ENCODE measurements at places on chromosomes 3 and 15.

GRCh38 chr3:151878465-151878864 lies 5.0 kb downstream of the SUCNR1 start:
- DNase-seq = no peak

DNA sequence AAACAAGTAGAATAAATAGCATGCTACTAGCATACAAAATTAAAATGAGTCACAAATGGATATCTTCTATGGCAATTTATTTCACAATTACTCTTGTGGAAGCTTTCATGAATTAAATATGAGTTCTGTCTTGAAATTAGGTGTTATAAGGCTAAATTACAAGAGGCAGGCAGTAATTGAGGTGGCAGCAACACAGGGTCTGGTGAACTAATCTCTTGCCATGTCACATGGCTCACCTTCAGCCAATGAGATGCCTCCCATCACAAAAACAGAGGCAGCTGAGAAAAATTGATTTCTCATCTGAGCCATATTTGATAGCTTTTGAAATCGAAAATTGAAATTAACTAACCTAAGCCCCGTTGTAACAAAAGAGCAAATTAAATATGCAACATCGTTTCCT lies 268.8 kb downstream of the NR2F2 start:
- DNase-seq = no peak

GRCh38 chr15:31437686-31438085 lies 111.1 kb downstream of the KLF13 start:
- DNase-seq = no peak

- no peak for DNase-seq
Observed at GRCh38 chr3:128277378-128278069, 124.2 kb downstream of the EEFSEC start.

GRCh38 chr15:90539789-90540188 lies 10.1 kb downstream of the CRTC3 start:
- DNase-seq = no peak

DNA sequence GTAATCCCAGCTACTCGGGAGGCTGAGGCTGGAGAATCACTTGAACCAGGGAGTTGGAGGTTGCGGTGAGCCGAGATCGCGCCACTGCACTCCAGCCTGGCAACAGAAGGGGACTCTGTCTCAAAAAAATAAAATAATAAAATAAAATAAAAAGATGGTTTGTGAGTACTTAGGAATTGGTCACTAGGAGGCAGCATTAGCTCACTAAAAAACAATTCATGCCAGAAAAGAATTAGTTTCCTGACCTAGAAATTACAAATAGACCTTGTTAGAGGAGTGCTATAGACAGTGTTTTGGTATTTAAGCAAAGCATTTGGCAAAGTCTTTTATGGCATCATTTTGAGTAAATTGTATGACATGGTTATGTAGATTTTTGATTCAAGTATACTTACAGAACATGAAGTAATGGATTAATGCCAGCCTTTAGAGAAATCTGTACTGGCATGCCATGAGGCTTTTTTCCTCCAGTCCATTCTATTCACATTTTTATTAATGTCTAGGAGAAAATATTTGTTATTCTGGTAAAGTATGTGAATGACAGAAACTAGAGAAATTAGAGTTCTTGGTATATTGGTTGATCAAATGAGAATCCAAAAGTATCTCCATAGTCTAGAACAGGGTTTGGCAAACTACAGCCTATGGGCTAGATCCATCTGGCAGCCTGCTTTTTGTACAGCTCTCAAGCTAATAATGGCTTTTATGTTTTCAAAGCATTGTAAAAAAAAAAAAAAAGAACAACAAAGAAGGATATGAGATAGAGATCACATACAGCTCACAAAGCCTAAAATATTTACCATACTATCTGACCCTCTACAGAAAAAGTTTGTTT lies 81.6 kb downstream of the LRRC49 start:
- DNase-seq = no peak

DNA sequence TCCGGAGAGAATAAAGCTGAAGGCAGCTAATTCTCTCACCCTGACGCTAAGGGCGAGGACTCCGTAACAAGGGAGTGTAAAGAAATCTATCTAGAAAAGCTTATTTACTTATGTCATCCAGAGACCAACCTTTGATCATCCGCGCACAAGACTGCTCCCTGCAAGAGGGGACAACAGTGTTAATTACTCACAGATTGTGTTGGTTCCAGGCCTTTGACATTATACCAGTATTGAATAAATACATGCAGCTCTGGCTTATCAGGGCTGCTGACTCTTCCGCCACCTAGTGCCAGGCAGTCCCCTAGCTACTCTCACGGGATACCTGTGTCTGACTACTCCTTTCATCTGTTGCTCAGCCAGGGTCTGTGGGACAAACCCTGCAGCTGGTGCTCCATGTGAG lies 211.7 kb downstream of the DTWD1 start:
- no peak for DNase-seq

- no peak for DNase-seq
Observed at GRCh38 chr15:78052545-78052944, 25.0 kb downstream of the TBC1D2B start.

GRCh38 chr3:86790884-86791549 lies 199.9 kb downstream of the VGLL3 start:
- no peak for DNase-seq

DNA sequence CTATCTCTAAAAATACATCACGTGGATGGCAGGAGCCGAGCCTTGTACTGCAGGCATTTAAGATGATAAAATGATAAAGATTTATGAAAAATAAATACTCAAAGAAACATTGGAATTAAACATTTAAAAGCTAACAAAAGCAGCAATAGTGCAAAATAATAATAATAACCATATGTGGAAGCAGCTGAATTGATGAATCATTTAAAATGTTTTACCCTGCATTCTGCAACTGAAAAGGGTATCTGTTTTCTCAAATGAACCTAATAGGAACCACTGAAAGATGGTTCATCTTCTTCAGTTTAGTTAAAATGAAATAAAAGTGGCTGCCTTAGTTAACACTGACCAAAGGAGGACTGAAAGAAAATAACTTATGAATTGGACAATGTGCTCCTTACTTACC lies 436.1 kb downstream of the TUSC7 start:
- DNase-seq = no peak

- no peak for DNase-seq
Observed at GRCh38 chr3:65641045-65641444, 397.7 kb downstream of the MAGI1 start.

- no peak for DNase-seq
Observed at GRCh38 chr3:47910777-47911440, 105.3 kb downstream of the MAP4 start.

DNA sequence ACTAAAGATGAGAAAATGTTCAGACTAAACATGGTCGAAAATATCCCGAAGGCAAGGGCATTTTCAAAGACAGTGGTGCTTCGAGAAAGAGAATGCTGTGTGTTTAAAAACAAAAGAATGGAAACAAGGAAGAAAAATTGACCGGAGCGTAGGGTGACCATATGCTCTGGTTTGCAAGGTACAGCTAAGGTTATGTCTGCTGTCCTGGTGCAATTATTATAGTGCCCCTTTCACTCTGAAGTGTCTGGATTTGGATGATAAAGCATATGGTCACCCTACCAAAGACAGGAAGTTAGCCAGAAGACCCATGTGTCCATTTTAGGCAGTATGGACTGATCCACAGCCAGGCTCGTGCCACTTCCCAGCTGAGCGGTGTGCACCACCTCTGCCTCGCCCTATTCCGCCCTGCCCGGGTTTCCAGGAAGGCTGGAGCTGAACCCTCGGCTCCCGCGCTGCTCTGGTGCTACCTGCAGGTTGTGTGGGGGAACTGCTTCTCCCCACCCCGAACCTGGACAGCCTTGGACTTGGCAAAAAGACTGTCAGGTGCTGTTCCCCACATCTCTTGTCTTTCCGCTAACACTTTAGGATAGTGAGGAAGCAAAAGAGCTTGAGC lies 25.2 kb downstream of the GOLGA6D start:
- peak; percentile 18 for DNase-seq

- no peak for DNase-seq
Observed at GRCh38 chr15:57213862-57214261, 162.4 kb upstream of the CGNL1 start.

DNA sequence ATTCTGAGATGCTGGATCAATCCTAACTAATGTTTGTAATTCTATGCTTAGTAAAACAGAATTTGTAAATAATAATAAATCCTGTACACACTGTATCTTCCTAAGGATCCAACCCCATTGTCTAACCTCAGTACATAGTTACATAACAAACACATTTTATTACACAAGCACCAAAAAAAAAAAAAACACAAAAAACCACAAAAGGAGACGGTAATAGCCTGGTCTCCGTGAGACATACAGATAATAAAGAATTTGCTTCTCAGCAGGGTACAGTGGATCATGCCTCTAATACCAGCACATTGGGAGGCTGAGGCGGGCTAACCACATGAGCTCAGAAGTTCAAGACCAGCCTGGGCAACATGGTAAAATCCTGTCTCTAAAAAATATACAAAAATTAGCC lies 558.7 kb downstream of the MAGI1 start:
- DNase-seq = no peak

- DNase-seq = no peak
Observed at GRCh38 chr3:116994351-116994879, 284.8 kb downstream of the TUSC7 start.

GRCh38 chr3:186219211-186219638 lies 110.3 kb upstream of the ETV5 start:
- DNase-seq = no peak

DNA sequence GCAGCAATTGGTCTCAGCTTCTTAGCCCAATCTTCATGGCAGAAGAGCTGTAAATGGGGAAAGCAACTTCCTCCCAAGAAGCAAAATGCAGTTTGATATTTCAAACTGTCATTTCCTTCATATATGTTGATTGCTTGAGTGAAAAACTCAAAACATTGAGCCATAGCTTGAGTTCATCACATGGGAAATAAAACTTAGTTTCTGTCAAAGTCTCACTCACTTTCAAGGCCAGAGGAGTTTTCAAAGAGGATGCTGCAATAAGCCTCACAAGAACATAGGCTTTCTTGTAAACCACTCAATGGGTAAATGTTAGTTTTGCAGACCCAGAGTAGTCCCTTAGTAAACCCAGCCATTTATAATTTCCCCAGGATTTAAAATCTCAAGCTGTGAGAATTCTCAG lies 29.1 kb upstream of the SUCLG2 start:
- no peak for DNase-seq

DNA sequence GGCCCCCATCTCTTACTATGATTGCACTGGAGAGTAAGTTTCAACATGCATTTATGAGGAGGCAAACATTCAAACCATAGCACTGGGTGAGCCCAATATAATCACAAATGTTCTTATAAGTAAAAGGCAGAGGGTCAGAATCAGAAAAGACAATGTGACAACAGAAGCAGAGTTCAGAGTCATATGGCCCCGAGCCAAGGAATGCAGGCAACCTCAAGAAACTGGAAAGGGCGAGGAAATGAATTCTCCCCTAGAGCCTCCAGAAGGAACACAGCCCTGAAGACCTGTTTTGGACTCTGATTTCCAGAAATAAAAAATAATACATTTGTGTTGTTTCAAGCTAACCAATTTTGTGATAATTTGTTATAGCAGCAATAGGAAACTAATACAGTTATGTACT lies 81.3 kb upstream of the ABI3BP start:
- DNase-seq = no peak

DNA sequence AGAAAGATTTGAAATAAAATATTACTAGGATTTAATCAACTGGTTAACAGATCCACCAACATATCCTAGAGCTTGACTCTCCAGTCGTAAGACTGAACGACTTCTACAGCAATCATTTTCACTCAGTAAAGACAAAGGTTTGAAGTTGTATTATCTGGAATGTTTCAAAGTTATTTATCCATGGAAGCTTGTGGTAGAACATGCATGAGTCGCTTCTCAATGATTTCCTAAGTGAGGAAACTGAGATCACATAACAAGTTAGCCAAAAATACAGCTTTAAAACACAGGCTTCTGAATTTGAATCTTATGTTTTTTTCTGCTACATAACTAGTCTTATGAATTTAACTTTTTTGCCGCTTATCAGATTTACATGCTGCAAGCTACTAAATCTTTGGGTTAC lies 241.8 kb downstream of the FOXP1 start:
- no peak for DNase-seq

DNA sequence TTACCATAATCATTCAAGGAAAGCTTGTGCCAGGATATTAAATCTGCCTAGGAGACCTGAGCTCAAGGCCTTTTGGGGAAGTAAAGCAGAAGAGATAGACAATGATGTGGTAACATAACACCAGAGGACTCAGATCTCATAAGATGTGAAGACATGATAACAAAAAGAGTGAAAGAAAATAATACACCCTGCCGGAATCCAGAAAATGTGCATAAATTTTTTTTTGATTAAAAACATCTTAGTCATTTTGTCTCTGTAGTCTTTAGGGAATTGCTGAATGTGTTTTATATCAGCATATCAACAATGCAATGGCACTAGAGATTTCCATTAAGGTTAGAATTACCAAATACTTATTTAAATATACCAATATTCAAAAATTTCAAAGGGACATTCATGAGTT lies 326.8 kb upstream of the ROBO1 start:
- DNase-seq = no peak

- DNase-seq = no peak
Observed at GRCh38 chr3:37096975-37097374, 77.4 kb downstream of the LRRFIP2 start.

- DNase-seq = no peak
Observed at GRCh38 chr3:30544812-30545211, 61.6 kb upstream of the TGFBR2 start.

GRCh38 chr15:54506977-54507524 lies 528.8 kb downstream of the UNC13C start:
- DNase-seq = no peak

DNA sequence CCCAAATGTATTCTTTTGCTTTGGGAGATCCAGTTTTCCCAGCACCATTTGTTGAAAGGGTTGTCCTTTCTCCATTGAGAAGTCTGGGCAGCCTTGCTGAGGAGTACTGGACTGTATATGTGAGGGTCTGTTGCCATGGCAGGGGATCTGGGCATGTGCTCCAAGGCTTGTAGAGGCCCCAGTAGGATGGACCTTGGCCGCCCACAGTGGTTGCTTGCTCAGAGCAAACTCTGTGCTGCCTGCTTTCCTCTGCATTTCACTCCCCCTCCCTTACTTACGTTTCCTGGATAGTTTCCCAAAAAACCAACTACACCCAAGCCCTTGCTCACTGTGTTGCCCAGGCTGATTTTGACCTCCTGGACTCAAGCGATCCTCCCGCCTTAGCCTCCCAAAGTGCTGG lies 97.2 kb upstream of the PRR23E start:
- no peak for DNase-seq

DNA sequence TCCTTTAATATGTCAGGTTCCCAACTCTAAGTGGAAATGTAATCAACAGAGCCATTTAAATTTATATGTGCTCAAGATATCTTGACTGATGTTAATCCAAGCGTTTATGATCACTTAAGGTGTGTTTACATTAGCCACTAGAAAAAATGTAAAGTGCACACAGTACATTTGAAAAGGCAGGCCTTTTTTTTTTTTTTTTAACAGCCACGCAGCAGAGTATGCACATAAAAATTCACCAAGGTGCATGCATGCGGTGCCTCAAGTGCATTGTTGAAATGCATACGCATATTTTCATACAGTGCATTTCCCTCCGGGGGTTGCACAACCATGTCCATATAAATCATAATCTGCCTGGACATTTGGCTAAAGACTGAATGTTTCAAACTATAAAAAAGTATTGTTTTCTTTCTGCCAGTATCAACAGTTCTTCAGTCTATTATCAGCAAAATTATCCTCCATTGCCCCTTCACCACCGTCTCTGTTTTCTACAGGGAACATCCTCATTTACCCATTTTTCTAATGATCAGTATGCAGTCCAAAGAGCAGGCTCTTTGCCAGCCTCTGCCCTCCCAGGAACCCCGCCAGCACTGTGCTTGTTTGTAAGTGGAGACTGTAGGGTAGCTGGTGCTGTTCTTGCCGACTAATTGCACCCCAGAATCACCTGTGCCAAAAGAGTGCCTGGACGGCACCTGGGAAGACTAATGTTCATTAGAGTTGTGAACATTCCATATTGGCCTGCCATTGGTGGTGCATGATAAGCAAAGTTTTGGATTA lies 611.2 kb upstream of the CFAP20DC start:
- DNase-seq = no peak
